ENCODE measurements at places on chromosomes 13 and 19. TPM values are rescaled to one million over a fixed set of nuclear protein-coding genes. Genes with fewer than 3 reads are reported as not detected.

DNA sequence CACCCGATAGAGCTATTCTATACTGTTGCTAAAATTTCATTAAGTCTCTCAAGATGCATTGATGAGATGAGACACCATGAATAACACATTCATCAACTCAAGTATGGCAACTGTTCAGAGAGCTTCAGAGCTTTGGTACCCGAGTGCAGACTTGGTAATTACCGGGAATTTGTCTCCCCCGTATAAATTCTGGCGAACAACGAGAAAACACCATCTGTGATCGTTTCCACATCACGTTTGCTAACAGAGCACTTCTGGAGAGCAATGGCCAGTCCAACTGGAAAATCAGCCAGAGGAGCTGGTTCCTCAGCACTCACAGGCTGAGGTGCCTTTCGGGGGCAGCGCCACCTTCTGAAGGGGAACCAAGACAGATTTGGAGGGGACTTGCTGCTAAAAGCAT, 40.2 kb downstream of the SUGP2 start:
- no peak for DNase-seq

GRCh38 chr13:112916296-112916695, 52.7 kb upstream of the MCF2L start:
- DNase-seq, result no peak

DNA sequence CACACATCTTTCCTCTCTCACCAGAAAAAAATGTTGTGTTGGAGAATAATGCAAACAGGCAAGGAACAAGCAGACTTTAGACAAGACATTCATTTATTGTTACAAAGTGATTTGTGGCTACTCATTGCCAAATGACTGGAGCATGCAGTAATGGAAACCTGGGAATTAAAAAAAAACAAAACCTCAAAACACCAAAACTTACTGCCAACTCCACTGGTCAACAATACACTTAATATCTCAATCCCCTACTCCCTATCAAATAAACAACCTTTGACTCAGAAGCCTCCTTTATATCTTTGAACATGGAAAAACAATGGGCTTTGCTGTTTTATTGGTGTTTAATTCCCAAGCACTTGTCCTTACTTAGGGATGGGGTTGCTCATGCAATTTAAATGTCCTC, 112.8 kb downstream of the POSTN start:
- no peak for DNase-seq

- DNase-seq, result peak; percentile 92
Observed at GRCh38 chr19:50203281-50204080, at the start of gene MYH14. MYH14 (plus strand) TSS chr19:50203622; CDS start chr19:50210366, 6,744 bp downstream.

DNA sequence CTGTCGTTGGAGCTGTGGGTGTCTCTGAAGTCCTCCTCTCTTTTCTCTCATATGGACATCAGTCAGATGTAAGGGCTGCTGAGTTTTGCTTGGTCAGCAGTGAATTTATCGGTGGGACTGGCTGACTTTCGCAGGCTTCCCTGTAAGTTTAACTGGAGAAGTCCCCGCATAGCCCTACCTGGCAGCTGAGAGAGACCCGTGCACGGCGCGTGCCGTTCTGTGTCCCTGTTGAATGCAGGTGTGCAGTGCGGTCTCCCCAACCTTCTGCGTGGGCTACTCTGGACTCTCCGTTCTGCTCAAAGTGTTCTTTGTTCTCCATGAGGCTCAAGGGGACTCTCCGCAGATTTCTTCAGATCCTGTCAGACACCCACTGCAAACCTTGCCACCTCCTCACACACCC, 252.9 kb downstream of the COL4A1 start:
- no peak for DNase-seq

GRCh38 chr19:12564016-12564664, 12.9 kb upstream of the ZNF564 start:
- peak; percentile 93 for DNase-seq

GRCh38 chr13:31639443-31640163, 99.7 kb upstream of the RXFP2 start:
- no peak for DNase-seq

DNA sequence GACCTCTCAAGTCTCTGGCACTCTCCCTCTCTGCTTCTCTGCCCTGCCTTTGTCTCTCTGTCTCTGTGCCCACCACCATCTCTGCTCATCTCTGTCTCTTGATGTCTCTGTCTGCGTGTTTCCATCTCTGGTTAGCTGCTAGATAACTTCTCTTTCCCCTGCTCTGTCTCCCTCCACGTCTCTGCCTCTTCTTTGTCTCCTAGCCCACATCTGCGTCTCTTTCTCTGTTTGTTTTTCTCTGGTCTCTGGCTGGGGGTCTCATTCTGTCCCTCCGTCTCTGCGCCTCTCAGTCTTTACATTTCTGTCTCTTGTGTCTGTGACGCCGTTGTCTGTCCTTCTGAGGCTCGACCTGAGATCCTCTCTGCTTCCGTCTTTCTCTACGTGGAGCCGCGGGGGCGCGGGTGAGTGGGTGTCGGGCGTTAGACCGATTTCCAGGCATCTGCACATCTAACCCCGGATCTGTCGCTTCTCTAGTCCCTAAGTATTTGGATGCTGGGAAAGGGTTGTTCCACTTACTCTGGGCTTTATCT, 386 bp downstream of the GIPR start:
- no peak for DNase-seq

- DNase-seq, result no peak
Observed at GRCh38 chr19:40143612-40144011, 47.6 kb upstream of the MAP3K10 start.

GRCh38 chr19:35229601-35230000, 1.1 kb upstream of the FAM187B start:
- peak; percentile 13 for DNase-seq

GRCh38 chr19:35045667-35046300, 4.3 kb downstream of the HPN start:
- no peak for DNase-seq

DNA sequence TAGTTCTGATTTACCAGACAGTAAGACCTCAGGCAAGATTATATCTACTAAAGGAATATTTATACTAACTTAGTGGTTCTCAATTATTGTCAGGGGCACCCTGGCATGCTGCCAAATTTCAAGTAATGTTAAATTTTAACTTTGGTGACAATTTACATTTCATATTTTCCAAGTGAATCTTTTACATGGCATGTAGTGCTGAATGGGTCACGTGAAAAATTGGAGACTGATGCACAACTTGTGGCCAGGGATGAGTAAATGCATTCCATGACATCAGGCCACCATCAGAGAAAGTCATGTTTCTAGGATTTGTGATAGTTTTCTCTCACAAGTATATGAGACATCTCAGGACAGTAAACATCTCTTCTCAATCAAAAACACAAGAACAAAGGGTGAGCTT, 202.6 kb upstream of the SOX21 start:
- DNase-seq, result no peak

DNA sequence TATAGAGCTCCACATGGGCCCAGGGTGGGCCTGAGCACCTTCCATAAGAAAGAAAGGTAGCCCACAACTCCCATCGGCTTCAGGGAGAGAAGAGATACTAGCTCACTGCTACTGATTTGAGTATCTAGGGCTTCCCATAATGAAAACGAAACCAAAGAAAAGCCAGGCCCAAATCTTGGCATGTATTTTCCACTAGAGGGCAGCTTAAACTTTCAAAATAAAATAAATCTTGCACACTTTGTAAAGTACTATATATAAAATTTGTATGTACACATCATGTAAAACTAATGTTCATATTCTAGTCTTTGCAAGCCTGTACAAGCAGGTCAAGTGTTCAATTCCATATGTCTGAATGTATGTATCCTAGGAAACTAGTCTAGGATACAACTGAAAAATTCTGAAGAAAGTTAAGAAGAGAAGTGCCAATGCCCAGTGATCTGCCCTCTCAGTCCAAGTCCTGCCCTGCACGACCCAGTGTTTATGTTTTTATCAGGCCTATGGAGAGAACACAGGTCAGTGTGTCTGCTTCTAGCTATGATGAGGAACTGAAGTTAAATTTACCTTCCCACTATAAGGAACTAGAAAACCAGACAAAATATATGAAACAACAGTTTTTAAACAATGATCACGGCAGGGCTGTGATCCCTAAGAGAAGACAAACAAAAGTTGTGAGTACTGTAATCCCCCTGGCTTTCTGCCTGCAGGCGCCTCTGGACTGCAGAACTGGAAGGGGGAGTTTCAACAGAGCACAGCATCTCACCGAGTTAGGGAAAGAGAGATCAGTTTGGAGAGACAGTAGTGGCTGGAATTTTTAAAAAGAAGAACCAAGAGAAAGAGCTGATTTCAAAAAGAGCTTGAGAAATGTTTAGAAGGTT, 475.7 kb downstream of the UQCRFS1 start:
- no peak for DNase-seq

DNA sequence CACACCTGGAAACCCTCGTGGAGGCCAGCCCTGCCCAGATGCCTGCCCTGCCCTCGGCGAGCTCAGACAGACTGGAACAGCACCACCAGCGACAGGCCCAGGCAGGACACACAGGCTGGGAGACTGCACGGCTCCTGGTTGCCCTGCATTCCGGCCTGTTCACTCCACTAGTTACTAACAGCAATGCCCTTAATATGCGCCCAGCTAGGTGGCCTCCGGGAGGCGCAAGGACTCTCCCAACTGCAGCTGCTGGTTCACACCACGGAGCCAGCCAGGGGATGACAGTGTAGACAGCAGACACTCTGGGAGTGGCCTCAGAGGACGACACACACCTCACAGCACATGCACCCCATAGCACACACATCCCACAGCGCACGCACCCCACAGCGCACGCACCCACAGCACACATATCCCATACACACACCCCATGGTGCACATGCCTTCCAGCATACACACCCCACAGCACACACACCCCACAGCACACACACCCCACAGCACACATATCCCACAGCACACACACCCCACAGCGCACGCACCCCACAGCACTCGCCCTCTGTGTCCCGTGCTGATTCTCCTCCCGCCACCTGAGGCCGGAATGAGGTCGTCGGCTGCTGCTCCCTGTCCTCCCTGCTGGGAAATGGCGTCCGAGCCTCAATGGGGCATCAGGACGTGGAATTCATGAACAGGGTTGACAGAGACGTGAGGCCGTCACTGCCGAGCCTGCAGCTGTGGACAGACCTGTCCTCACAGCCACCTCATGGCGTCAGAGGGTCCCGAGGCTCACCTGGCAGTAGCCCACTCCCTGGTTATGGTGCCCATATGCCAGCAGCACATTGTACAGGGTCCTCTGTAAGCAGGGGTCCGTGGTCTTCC, 13.6 kb downstream of the GRTP1 start:
- no peak for DNase-seq

DNA sequence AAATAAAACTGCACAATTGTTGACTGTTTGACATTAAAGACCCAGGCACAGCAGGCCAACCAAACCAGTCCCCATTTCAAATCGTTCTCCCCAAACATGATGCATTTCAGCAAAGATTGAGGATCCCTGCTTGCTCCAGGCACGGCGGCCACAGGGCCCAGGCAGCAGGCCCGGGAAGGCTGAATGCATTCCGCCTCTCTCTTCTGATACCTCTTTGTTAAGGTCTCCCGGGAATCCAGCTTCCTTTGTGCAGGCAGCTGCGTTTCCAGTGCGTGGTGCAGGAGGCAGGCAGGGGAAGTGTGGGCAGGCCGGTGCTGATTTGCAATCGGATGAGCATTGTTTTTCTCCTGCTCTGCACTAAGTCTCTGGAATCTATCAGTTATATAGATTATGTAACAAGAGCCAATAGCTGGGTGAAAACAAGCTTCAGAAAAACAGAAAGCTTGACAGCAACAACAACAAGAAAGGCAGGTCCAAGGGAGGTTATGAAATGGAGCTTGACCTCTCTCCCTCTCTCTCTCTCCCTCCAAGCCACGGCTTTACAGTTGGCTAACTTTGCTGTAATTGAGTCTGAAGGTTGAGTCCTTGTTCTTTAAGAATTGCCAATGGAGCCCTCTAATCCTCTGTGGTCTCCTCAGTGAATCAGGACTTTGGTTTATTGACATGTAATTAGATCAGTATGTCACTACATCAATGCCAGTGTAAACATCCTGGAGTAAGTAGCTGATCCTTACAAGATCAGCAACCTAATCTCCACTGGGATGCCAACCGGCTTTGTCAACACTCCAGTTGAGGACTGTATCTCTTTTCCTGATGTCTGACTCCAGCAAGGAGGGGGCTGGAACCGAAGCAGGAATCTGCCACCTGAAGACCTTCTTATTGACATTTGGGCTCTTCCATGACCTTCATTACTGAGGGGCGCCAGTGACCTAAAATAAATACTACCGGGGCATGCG, 338.0 kb downstream of the TEX29 start:
- peak; percentile 29 for DNase-seq

DNA sequence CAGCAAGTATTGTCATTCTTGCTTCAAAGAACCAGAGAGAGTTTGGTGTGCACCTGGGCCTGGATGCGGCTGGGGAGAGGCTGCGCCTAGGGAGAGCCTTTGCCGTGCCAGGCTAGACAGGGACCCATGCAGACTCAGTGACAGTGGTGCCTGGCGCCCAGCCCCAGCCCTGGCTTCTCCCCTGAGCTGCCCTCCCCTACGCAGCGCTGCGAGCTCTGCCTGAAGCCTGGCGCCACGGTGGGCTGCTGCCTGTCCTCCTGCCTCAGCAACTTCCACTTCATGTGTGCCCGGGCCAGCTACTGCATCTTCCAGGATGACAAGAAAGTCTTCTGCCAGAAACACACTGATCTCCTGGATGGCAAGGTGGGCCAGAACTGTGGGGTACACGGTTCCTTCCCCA, 12.0 kb downstream of the KMT2B start:
- DNase-seq, result no peak

- DNase-seq, result no peak
Observed at GRCh38 chr13:39965309-39965708, 309.8 kb downstream of the COG6 start.

DNA sequence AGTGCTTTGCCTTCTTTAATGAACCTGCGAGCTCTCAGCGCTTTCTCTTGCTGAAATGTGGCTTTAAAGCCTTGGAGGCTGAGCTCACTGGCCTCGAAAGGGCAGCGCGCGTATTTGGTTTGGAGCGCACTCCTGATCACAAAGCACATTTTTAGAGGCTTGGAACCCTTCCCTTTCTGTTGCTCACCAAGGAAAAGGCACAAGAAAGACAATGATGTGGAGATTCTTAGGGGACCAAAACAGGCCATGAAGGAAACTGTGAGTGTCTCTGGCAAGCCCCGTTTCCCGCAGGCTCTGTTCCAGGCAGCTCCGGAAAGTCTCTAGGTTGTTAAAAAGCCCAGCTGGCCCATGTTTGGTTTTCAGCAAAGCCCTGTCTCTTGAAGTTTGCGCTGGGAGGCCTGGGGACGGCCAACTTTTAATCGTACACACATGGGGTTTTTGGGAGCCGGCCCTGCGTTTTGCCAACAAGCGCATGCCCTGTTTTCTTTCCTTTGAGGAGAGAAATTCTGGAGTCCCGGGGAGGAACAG, 9.4 kb upstream of the SPC24 start:
- DNase-seq, result peak; percentile 89

DNA sequence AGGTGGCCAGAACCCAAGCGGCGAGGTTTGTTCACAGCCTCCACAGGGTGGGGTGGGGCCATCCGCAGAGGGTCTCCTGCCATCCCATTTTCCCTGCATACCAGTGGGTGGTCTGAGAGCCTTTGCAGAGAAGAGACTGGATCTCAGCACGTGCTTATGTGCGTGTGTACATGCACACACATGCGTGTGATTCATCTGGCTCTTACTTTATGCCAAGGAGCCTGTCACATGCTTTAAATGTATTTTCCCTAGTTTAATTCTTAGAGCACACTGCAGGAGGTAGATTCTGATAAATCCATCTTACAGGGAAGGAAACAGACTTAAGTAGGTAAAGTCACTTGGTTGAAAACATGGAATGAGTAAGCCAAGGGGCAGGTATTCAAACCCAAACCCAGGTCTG, 47.1 kb downstream of the CAPN12 start:
- DNase-seq, result no peak

- no peak for DNase-seq
Observed at GRCh38 chr13:25902891-25903341, 148.9 kb downstream of the SHISA2 start.

Gene POGLUT2
- total RNA-seq, result 2.2 TPM

Gene VSTM2B
- not detected for total RNA-seq

Gene COL5A3
- 12.4 TPM for total RNA-seq

Gene TGFBR3L
- 2.2 TPM for total RNA-seq

Gene POU2F2
- 5.3 TPM for total RNA-seq
